ENCODE measurements at places on chromosomes 6 and 20. TPM values are rescaled to one million over a fixed set of nuclear protein-coding genes. Genes with fewer than 3 reads are reported as not detected.

- no peak for DNase-seq
These were observed 43.1 kb upstream of the FOXP4 start for GRCh38 chr6:41502917-41503671.

GRCh38 chr20:58498470-58499068 lies 16.6 kb downstream of the APCDD1L start:
- no peak for DNase-seq

The GPX5 gene
- not detected for total RNA-seq

- no peak for DNase-seq
These were observed 32.0 kb downstream of the KIF16B start for GRCh38 chr20:16541226-16541625.

GRCh38 chr20:41138475-41139226 lies 1.3 kb downstream of the PLCG1 start:
- no peak for DNase-seq

GRCh38 chr6:149990212-149990660 lies 26.5 kb downstream of the ULBP1 start:
- no peak for DNase-seq

DNA sequence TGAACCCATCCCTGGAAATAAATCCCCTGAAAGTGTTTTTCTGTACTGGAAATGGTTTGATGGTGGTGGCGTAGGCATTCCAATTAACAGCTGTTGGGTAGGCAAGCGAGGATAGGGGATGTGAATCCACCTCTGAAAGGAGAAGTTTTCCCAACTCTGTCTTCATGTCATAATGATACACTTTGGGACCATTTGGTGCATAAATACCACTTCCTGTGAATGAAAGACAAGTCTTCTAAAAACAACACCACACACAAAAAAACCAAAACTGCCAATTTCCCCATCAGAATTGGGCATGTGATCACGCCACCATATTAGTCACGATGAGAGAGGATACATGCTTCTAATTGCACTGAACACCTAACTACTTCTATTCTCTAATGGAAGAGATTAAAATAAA lies 6.4 kb downstream of the VNN2 start:
- no peak for DNase-seq

DNA sequence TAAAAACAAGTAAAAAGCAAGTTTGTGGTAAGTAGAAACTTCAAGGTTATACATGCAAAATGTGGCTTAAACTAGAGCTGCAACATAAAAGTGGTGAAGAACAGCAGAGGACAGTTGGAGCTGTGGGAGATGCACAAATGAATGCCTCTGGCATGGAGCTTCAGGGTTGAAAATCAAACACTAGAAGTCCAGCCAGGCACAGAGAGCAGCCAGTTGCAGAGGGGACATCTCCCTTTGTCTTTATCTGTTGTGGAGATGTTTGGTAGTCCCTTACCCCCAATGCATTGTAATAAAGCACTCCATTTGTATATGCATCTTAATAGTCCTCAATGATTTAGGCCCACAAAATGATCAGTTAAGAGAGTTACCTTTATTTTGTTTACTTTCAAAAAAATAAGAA lies 73.1 kb upstream of the C20orf144 start:
- DNase-seq: no peak

DNA sequence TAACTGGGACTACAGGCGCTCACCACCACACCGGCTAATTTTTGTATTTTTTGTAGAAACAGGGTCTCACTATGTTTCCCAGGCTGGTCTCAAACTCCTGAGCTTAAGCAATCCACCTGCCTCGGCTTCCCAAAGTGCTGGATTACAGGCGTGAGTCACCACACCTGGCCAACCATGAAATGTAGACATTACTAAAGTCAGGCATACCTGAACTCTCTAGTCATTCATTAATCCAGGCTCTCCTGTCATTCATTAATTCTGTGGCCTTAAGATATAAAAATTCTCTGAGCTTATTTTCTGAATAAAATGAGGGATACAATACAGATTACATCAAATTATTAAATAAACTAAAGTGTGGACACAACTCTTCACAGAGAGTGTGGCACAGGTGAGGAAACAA lies 159.7 kb downstream of the GMDS start:
- DNase-seq: no peak

The DDO gene
- 0.29 TPM for total RNA-seq
